ENCODE measurements at places on chromosomes 2 and 18.

- no peak for DNase-seq
Measured at GRCh38 chr2:85995648-85996529, 107.1 kb upstream of the ST3GAL5 start.

- DNase-seq, result no peak
Measured at GRCh38 chr2:55314985-55315384, 46.0 kb upstream of the MTIF2 start.

- no peak for DNase-seq
Measured at GRCh38 chr18:30929718-30930117, 112.8 kb downstream of the DSC3 start.

GRCh38 chr2:3575534-3576262 lies 638 bp downstream of the RPS7 start:
- DNase-seq, result no peak
